Pons (tissue), 1 donor: ENCODE measurements at places on chromosomes 3 and 15.
A peak's percentile ranks its signal among the peaks of the same experiment; 100 is the strongest.

DNA sequence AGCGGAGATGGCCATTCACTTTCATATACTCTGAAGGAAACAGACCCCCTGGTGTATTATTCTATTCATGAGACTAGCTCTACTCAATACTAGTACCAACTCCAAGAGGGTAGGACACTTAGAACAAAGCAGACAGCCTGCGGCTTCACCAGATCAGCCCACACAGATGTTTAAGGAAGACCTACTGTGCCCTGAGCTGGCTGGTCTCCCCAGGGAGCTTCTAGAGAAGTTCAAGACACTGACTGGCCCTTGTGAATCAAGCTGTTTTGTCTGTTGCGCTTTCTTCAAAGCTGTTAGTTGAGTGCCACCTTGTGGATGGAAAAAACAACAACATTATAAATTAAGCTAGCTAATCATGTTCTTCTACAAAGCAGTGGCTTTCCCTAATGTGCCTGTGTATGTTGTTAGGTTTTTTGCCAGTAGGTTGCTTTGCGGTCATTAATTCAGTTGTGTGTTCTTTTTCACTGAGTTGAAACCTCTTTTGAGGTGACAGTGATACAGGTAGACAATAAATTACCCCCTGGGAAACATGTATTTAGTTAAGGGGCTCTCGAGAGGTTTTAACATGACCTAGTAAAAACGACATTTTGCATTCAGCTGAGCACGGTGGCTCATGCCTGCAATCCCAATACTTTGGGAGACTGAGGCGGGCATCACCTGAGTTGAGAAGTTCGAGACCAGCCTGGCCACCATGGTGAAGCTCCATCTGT is 64.2 kb upstream of the MYZAP start:
- DNase-seq = peak; percentile 95

DNA sequence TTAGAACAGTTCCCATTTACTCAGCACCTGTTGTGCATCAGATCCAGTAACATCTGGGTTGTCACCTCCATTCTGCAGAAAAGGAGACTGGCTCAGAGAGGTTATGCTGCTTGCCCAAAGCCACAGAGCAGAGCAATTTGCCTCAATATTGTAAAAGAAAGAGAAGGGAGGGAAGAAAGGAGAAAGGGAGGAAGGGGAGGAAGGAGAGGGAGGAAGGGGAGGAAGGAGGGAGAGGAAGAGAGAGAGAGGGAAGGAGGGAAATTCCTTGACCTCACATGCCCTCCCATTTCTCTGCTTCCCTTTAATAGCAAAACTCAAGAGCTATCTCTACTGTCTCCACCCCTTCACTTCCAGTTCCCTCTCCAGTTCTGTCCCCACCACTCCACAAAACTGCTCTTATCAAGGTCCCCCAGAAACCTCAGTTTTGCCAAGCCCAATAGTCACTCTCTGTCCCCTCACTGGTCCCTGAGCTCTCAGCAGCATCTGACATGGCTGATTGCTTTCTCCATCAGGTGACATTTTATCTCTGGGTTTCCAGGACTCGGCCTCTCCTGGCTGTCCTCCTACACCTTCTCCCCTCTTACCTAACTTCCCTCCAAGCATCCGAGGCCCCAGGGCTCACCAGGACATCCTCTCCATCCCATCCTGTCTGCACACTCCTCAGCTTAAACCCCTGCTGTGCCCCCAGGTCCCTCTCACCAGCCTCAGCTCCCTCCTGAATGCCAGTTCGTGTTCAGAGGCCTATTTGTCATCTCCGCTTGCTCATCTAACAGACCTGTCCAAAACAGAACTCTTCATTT is 104.7 kb upstream of the LINGO1 start:
- DNase-seq = no peak

DNA sequence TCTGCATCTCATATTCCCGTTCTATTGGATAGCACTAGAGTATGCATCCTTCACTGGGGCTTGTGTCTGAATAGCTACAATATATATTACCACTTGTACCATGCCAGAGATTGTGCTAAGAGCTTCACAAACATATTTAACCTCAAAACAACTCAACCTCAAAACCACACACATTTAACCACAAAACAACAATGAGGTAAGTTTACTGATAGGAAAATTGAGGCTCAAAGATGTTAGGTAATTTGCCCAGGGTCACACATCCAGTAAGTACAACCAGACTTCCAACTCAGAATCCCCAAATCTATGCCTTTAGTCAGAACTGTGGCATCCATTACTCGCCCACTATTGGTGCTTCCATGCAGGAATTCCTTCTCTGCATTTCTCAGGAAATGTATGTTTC is 220.0 kb downstream of the FAM43A start:
- no peak for DNase-seq

DNA sequence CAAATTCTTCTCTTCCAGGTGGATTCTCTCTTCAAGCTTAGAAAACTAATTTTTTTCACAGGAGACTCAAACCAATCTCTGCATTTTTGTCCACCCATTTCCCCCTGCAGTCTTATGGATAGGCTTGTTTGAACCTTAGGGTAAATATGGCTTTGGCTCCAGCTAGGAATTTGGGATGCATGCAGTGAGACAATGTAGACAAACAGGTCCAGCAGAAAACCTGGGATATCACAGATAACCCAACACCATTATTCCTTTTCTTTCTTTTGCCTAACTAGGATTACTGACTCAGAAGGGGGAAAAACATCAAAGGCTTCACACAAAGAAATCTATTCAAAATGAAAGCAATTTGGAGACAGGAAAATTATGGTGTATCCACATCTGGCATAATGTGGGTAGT is 11.2 kb upstream of the SEMA5B start:
- DNase-seq = no peak

DNA sequence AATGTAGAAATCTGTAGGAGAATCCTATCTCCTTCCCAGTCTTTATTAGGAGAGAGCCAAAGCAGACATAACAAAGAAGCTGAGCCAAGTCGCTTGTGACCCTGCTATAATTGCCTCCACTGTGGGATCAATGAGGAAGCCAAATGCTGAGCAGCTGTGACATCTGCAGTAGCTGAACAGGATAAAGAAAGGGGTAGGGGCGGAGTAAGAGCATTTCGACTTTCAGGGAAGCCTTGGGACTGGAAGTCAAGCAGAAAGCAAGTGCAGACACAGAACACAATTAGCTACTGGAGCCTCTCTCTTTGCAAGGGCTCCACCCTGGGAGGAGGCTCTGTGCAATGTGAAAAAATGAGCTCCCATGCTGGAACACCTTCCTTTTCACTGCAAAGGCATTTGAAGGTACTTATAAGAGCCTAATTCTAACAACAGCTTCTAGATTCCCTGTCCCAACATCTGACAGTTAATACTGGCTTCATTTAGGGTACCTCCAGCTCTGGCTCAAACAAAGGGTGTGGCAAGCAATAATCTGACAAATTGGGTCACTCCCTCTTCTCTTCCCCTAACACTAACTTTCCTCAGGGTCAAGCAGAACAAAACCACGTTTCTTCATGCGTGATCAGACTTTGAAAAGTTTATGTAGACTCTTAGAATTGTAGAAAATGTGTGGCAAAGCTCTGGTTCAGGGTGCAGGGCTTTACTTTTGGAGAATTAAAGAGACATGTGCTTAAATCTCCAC is 166.4 kb downstream of the CADPS start:
- no peak for DNase-seq

DNA sequence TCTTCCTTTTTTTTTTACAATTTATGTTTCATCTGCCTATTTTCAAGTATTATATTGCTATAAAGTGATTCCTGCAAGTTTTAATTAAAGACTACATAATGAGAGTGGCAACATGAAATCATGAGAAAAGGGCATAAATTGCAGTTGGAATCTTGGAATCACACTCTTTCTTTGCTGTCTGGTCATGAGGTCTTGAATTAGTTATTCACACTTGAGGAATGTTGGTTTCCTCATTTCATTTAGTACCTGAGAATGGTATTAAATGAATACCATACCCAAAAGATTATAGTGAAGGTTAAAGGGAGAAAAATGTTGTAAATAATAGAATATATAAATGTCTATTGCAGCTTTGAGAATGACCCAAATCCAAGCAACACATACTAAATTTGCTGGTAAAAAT is 25.8 kb upstream of the CNTN3 start:
- no peak for DNase-seq

- DNase-seq = peak; percentile 98
Measured at GRCh38 chr3:42148982-42149432, 57.9 kb downstream of the TRAK1 start.

DNA sequence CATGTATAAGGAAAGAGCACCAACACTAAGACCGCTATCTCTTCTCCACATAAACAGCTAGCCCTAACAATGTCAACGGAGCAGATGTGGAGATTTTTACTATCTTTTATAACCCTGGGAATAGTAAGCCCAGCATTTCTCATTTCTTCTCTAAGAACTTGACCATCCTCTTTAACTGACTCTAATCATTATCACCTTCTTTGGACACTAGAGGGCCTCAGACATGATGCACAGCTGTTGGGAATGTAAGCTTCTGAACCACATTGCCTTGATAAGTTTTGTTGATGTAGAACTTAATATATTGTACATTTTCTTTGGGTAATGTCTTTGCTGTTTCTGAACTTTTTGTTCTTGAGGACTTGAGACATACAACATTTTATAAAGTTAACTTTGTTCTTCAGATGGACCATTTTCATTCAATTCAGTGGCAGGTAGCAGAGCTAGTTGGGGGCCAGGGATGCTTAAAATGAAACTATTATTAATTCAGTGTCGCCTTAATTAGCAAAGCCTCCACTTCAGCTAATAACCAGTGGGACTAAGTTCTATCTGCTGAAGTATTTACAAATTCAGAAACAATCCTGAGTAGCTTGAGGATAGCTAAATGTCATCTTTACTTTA is 9.6 kb upstream of the TAGLN3 start:
- DNase-seq = peak; percentile 90

- DNase-seq = no peak
Measured at GRCh38 chr15:65869954-65870871, 922 bp downstream of the RAB11A start.

DNA sequence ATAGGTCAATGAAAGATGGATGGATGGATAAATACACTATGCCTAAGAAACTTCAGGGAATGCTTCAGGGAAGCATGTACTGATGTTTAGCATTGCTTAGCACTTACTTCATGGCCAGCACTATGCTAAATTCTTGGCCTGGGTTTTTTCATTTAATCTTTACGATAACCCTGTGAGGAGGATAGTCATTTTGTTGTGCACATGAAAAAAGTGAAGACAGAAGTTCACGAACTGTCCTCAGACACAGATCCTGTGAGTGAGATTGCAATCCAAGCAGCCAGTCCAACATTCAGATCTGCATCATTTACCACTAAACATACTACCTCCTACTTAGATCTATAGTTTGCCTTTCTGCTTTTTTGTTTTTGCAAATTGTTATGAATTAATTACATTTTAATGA is 510.8 kb upstream of the AGTR1 start:
- DNase-seq = no peak

DNA sequence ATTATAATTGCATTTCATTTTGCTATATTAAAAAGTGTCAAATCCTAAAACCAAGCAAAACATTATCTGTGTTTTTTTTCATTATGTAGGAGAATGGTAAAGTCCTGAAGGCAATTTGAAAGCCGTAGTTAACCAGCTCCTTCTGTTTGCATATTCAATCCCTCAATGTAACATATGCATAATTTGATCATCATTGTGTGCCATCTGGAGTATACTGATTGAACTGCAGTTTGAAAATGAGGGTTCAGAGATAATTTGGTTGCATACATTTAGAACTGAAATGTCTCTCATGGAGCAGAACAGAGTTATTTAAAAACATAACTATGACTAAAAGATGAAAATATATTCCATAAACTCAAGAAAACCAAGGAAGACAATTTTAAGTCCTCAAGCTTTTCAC is 518.6 kb downstream of the GBE1 start:
- DNase-seq = peak; percentile 55

DNA sequence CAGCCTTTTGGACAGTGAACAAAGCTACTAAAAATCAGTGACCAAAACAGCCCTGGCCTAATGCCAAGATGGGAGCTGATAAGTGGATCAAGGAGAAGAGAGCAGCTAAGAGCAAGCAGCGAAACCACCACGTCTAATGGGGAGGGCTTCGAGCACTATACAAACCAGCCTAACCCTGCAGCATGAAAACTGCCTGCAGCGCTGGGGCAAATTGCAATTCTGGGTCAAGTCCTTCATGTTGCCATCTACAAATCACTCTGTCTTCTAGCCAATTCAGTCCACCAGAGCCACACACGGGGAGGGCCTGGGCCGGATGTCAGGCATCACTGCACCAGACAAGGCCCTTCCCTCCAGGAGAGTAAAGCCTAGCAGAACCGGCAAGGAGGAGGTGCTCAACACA is 30.5 kb upstream of the SPATA12 start:
- DNase-seq = no peak

DNA sequence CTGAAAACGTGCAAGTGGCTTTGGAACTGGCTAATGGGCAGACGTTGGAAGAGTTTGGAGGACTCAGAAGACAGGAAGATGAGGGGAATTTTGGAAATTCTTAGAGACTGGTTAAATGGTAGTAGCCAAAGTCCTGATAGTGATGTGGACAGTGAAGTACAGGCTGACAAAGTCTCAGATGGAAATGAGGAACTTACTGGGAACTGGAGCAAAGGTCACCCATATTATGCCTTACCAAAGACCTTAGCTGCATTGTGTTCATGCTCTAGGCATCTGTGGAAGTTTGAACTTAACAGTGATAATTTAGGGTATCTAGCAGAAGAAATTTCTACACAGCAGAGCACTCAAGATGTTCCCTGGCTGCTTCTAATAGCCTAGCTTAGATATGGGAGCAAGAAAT is 28.6 kb upstream of the SERPINI2 start:
- no peak for DNase-seq

DNA sequence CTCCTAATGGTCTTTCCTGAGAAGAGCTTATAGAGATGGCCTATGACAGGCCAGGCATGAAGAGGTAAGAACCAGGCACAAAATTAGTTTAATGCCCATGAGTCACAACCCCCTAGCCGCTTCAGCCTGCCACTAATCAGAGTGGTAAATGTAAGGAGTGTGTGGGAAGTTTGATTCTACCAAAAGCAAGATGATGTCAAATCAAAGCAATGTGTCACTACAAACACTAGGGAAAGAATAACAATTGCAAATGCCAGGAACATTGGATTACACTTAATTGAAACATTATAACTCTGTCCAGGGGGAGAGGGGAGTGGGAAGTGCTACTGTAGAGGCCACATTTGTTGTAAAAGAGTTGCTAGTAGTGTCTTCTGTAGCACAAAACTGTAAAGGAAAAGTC is 596.6 kb upstream of the AGTR1 start:
- no peak for DNase-seq

- no peak for DNase-seq
Measured at GRCh38 chr3:3305084-3305483, 125.6 kb upstream of the CRBN start.

DNA sequence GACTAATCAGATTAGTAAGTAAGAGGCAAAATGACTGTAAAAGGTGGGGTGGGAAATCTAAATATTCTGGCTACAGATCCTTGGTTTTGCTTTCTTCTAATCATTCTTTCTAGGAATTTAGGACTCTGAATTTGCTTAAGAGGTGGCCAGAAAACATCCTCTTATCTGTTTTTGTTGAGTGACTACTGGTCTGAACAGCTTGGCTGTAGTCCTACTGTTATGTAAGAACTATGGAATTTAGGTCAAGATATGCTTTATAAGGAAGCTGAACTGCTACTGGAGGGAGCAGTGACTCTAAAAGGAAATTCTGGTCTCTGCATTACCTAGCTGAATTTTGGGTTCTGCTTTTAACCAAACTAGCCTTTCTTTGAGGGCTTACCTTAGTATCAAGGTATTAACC is 33.5 kb upstream of the CSPG5 start:
- peak; percentile 44 for DNase-seq

- DNase-seq = no peak
Measured at GRCh38 chr3:30241721-30242120, 364.7 kb upstream of the TGFBR2 start.

GRCh38 chr3:59142556-59142955 is 92.7 kb upstream of the CFAP20DC start:
- peak; percentile 76 for DNase-seq
